ENCODE measurements at places on chromosomes 13 and 19.

DNA sequence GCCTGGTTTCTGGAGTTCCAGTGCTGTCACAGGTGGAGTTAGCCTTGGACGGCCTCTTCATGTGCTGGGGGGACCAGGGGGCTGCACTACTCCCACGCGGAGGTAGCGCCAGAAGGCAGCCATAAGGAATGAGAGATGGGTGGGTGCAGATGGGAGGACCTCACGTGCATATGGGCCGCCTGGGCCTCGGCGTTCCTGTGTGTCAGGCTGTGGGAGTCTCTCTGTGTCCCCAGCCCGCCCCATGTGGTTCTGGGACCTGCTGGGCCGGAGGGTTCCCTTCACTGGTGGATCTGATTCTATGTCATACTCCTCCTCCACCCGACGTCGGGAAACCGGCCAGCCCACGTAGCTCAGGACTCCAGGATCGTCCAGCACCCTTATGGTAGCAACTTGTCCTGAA lies 149.0 kb upstream of the SOX1 start:
- no peak for DNase-seq

DNA sequence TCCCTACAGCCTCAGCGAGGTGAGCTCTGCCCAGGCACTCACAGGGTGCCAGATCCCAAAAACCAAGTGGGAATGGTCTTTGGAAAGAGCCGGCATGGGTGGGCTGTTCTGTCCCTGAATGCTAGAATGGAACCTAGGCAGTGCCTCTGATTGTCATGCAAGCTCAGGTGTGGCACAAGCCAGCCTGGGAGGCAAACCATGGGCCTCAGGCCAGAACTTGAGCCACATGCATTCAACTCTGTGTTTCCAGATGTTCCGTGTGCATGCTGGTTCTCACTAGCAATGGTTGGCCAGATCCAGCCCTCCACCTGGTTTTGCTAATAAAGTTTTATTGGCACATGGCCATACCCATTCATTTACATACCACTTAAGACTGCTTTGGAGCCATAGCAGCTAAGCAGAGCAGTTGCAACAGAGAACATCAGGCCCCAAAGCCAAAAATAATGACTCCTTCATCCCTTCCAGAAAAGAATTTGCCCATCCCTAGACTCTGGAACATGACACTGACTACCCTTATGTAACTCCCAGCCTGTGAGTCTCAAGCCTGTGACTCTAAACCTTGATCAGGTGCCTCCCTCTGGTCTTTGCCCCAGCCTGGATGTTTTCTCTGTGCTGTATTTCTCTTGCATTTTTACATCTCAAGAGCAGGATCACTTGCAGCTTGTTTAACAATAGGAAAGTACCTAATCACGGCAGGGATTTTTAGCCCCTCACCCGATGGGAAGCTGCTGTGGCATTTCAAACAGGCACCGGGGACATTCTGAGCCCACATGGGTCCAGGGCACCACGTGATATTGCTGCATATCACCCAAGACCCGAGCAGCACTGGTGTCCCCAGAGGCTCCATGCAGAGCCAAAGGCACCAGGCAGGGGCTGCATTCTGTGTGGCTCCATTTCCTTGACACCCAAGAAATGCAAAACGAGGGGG lies 55.4 kb upstream of the USE1 start:
- DNase-seq, result no peak

GRCh38 chr19:56110515-56111448 lies 10.3 kb downstream of the ZNF787 start:
- DNase-seq, result no peak

GRCh38 chr19:39160523-39160861 lies 34.9 kb downstream of the PAK4 start:
- no peak for DNase-seq

Data from activated CD8-positive, alpha-beta memory T cell treated with anti-CD3 and anti-CD28 coated beads for 1 hour (primary cell).